Stimulated activated CD8-positive, alpha-beta memory T cell treated with anti-CD3 and anti-CD28 coated beads, Interleukin-4, amount 100 ng/mL, for 1 hour (primary cell): ENCODE measurements at places on chromosomes 16 and 17.

- no peak for DNase-seq
These were observed 12.4 kb upstream of the TAC4 start for GRCh38 chr17:49859991-49860953.

GRCh38 chr16:51392521-51393187, 241.6 kb upstream of the SALL1 start:
- DNase-seq, result no peak

- DNase-seq, result no peak
These were observed 99.0 kb downstream of the C16orf78 start for GRCh38 chr16:49472598-49472997.

DNA sequence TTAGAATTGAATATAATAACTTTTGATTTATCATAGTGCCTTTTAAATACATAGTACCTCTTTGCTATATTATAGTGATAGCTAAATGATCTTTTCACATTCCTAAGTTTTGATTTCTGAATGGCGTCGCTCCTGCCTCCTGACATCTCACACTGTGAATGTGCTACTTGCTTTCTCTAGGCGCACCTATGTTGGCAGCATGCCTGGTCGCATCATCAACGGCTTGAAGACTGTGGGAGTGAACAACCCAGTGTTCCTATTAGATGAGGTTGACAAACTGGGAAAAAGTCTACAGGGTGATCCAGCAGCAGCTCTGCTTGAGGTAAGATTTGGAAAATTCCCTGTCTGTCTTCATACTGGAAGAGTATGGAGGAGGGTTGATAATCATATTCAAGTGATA, 29.8 kb upstream of the ABCC11 start:
- DNase-seq, result no peak

GRCh38 chr17:16980813-16981731, 9.2 kb upstream of the TNFRSF13B start:
- DNase-seq, result no peak

DNA sequence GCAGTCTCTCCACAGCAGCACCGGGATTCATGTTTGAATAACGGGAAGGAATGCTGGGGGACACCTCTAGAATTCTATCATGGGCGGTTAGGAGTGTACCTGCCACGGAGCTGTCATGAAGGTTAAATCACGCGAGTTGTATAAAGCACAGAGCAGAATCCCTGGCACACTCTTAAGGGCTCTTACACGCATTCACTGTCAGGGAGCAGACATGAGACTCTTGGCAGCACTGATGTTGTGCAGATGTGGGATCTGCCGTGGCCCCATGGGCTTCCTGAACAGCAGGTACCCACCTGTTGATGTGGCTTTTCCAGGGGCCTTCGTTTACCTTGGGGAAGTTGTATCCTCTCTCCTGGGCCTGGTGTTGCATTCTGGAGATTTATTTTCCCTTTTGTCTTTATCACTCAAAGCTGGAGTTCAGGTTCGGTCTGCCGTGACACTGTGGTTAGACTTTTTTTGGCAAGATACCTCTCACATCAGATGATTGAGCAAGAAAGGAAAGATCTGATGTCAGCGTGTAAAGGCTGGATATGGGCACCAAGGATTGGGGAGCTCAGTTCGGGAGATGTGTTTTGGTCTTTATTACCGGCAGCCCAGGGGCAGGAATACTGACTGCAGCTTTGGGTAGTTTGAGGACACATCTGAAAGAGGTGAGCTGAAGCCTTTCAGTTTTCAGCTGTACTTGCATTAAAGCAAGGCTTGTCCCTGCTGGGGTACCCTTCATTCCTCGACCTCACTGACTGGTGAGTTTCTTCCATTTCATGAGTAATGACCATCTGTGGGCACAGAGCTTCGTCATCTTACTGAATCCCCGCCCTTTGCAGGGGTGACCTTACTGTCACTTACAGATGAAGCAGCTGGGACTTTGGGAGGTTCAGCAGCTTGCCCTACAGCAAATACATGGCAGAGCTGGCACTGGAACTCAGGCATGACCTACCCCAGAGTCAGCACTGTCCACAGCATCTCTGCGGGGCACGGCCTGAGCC, 19.3 kb downstream of the KNOP1 start:
- DNase-seq, result no peak

DNA sequence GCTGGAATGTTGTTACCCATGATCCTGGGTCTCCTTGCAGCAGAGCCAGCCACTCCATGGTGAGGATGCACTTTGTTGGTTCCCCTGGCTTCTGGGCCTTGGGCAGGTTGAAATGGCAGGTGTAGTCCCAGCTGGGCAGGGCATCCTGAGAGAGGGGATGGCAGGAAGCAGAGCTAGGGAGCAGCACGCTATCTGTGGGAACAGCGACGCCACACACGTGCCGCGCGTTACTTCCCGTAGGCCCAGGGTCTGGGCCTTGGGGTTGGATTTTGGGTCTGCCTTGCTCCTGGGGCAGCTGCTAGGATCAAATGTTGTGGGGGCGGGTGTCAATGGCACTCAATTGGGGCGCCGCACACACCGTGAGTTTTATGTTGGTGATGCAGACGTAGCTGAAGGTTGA, 368.0 kb downstream of the CPPED1 start:
- DNase-seq, result no peak

DNA sequence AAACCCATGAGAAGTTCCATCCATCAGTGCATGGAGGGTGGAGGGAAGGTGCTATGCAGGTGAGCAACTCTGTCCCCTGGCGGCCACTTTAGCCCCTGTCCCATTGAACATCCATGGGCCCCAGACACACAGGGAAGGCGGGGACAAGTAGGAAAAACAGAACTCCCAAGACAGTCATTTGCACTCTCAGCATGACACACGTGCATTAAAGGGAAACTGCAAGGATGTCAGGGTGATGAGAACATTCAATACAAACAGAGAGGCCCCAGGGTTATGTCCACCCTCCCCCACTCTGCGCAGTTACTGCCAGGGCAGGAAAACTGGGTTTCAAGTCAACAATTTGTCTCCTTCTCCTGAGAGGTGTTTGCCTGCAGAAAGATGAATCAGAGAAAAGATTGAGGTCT, 44.0 kb upstream of the AKTIP start:
- no peak for DNase-seq

- DNase-seq, result no peak
These were observed 14.7 kb upstream of the ZNF469 start for GRCh38 chr16:88368036-88368435.
